EL (cell line): ENCODE measurements at places on chromosomes 11 and 22.

GRCh38 chr22:36328635-36329253 lies 59.0 kb downstream of the MYH9 start:
- DNase-seq = peak; percentile 92

DNA sequence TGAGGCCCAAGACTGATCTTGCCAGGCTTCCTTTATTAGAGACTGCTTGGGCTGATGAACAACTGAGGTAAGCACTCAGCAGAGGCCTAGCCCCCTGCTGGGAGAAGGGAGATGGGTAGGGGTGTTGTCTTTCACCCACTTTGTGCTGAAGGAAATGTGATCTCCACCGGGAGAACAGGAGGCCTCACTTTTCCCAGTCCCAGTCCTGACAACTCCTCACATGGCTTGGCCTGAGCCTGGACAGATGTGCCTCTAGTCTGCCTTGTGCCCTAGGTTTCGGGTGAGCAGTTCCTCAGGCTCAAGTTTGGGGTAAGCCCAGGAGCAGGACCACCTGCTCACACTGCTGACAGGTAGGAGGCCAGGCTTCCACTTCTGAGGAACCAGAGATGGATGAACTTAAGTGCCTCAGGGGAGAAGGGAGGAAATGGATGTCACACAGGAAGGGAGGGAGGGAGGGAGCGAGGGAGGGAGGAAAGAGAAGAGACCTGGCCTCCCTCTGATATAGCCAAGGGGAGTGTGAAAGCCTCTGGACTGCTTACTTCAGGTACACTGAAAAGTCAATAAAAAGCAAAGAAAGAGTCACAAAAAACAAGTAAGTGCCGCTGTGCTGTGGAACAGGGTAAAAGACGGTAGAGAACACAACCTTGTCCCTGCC lies 8.1 kb downstream of the CLPB start:
- no peak for DNase-seq

- DNase-seq = peak; percentile 43
These were observed 250.0 kb downstream of the DYNC2H1 start for GRCh38 chr11:103359216-103359615.

DNA sequence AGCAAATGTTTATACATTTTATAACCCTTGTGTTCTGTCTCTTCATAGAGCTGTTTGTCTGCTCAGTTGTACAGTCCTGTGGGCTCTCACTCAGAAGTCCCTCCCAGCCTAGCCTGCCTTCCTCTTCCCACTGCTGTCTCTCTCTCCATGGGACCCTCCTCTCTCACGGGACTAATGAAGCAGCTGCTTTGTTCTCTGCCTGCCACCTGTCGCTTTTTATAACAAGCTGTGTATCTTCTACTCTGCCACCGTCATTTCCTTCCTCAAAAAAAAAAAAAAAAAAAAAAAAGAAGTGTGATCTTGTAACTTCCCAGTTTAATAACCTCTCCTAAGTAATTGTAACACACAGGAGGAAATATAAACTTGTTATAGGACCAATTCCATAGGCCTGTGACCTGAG lies 92.2 kb upstream of the ALKBH3 start:
- no peak for DNase-seq

DNA sequence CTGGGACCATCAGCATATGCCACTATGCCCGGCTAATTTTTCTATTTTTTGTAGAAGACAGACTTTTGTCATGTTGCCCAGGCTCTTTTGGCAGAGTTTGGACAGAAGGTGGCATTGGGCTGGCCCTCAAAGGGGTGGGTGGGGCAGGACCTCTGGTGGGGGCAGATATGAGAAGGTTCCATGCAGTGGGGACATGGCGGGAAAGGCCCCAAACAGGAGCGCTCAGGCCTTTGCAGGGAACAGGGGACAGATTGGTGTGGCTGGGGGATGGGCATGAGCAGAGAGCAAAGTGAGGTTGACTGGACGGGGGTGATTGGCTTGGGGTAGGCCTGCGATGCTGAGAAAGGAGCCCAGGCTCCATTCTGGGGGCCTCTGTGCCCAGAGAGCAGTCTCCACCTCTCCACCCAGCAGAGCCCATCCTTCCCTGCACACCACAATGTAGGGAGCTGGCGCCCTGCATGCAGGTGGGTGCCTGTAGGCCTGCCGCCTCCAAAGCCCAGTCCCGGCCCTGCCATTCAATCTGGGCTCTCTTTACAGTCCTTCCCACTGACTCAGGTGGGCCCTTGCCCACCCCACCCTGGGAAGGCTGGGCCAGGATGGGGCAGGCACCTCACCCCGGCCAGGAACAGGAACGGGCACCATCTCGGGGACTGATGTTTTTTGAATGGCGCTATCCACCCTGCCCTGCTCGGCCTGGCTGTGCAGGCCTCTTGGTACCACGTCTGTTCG lies 98.7 kb downstream of the MORC2 start:
- DNase-seq = no peak

DNA sequence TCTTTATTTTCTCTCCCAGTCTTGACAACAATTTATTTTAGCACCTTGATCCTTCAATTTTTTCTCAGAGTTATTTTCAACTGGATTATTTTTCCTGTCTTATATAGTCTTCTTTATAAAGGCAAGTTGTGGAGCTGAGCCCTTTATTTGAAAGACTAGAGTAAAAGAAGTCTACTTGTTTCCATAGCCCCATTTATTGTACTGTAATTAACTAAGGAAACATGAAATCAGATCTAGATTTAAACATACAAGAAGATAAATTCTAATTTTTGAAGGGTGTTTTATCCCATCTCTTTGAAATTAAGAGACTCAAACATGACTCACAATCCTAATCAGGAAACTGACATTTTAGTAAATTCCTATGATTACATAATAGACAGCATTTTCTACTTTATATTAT lies 2421.8 kb downstream of the LRRC4C start:
- DNase-seq = no peak
